ENCODE measurements at places on chromosomes 6 and 20.

DNA sequence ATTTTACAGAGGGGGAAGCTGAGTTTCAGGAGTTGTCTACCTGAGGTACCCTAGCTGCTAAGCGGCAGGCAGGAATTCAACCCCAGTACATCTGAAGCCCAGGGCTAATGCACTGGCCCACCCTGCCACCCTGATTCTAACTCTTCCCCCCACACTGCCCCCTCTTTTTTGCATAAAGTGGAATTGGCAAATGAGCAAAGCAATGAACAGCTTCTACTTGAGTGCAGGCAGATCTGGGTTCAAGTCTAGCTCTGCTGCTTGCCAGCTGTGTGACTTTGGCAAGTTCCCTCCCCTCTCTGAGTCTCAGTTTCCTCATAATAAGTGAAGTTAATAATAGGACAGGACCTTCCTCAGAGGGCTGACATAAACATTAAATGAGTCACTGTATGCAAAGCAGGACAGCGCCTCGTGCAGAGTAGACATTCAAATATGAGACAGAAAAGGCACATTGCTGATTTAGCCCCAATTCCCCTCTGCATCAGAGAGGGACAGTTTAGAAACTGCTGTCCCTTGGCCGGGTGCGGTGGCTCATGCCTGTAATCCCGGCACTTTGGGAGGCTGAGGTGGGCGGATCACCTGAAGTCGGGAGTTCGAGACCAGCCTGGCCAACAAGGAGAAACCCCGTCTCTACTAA, 4.7 kb downstream of the ADA start:
- DNase-seq, result no peak

- no peak for DNase-seq
These were observed 24.2 kb upstream of the FRMD1 start for GRCh38 chr6:168103050-168103830.

GRCh38 chr6:3334555-3334954, 75.8 kb downstream of the PSMG4 start:
- no peak for DNase-seq

- no peak for DNase-seq
These were observed 6.4 kb downstream of the GTF2H5 start for GRCh38 chr6:158174514-158174913.
